ENCODE measurements at places on chromosomes 2 and 18.

GRCh38 chr2:46032161-46032813, 264.9 kb upstream of the EPAS1 start:
- DNase-seq: no peak

GRCh38 chr2:108324531-108325255, 36.0 kb downstream of the SULT1C2 start:
- DNase-seq: no peak

GRCh38 chr2:241417626-241418025, 61.5 kb downstream of the FARP2 start:
- DNase-seq: no peak

DNA sequence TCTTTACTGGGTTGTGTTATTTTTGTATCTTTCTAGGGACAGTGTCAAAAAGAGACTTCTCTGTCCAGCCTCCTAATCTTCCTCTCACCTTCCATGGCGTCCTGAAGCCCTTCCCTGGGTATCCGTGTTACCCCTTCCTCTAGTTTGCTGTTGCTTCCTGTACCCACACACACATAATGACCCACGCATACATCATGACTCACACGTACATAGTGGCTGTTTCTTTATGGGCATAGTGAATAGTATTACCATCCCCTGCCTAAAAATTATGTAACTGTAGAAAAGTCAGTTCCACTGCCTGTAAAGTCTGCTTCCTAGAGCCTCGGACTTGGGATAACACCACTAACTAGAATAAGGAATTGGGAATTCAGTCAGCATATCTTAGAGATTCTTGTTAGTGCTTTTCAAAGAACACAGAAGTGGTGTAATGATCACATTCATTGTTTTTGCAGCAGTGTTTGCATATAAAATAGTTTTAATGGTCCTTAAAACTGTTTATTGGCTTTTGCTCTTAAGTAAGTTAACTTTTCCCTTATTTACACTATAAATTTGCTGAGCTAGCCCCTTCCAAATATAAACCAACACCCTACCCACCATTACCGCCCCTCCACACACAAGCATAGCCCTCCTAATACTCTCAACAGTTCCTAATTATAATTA, 308.4 kb upstream of the RAB12 start:
- DNase-seq: no peak

- DNase-seq: no peak
These were observed 25.0 kb downstream of the MPPE1 start for GRCh38 chr18:11883153-11883552.

GRCh38 chr2:144936442-144936841, 416.5 kb upstream of the ZEB2 start:
- no peak for DNase-seq

DNA sequence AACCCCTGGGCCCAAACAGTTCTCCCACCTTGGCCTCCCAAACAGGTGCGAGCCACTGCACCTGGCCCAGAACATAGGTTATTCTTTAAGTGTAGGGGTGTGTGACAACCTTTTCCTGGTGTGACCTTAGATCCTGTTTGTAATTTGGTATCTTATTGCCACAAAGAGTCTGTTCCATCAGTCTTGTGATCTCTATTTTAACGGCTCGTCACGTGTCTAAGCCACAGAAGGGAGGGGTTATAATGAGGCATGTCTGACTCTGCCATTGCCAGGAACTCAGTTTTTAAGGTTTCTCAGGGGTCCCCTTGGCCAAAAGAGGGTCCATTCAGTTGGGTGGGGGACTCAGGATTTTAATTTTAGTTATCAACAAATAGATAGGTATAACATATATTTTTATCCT, 4.4 kb upstream of the ALS2 start:
- DNase-seq: no peak

GRCh38 chr2:234098681-234099080, 48.2 kb downstream of the SPP2 start:
- no peak for DNase-seq

DNA sequence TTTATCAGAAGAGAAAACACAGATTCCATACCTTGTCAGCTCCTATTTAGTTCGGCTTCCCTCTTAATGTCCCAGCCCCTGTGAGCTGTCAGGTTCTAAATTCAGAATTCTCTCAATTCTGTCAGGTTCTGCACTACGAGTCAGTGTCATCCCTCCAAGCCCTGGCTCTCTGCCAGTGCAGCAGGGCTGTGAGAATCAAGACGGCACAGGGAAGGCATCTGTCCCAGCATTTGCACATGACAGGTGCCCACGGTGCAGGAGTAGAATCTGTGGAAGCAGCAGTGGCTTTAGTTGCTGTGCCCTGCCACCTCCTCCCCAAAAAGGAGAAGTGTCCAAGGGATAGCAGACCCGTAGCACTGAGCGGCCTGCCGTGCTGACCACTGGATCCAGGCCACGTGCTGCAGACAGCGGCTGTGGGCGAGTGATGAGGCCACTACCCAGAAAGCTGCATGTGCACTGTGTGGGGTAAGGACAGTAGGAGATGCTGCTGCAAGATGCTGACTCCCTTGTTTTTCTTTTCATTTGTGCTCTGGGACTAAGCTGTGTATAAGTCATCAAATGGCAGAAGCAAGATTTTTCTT, 12.8 kb downstream of the RBFA start:
- no peak for DNase-seq

- no peak for DNase-seq
These were observed 211.4 kb downstream of the CMPK2 start for GRCh38 chr2:6654279-6654678.

DNA sequence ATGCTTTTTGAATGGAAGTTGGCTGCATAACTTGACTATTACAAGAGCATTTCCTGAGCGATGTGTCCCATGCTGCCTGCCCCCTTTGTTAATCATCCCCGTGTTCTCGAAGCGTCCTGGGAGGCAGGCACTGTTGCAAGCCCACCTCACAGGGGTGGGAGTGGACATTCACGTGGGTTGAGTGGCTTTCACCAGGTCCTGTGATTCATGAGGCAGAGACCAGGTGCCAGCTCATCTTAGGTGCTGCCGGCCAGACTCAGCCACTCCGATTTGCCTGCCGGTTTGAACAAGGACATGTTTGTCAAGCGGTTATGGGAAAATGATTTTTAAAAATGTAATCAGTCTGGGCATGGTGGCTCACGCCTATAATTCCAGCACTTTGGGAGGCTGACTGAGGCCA, 112.5 kb downstream of the ZNF532 start:
- DNase-seq: no peak

Measured in stimulated activated CD8-positive, alpha-beta memory T cell treated with anti-CD3 and anti-CD28 coated beads, Interleukin-7, amount 100 ng/mL, for 4 hours (primary cell).